ENCODE measurements at places on chromosomes 3 and 15.
A peak's percentile ranks its signal among the peaks of the same experiment; 100 is the strongest.

DNA sequence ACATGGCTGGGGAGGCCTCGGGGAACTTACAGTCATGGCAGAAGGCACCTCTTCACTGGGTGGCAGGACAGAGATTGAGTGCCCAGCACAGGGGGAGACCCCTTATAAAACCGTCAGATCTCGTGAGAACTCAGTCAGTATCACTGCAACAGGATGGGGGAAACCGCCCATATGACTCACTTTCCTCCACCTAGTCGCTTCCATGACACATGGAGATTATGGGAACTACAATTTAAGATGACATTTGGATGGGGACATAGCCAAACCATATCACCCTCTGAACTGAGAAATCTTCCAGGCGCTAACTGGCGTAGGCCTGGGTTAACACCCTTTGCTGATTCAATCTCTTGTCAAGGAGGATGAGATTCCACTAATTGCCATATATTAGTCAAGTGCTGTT is 392.3 kb downstream of the FEZF2 start:
- no peak for DNase-seq

GRCh38 chr15:62209821-62210220 is 44.7 kb upstream of the C2CD4B start:
- no peak for DNase-seq

DNA sequence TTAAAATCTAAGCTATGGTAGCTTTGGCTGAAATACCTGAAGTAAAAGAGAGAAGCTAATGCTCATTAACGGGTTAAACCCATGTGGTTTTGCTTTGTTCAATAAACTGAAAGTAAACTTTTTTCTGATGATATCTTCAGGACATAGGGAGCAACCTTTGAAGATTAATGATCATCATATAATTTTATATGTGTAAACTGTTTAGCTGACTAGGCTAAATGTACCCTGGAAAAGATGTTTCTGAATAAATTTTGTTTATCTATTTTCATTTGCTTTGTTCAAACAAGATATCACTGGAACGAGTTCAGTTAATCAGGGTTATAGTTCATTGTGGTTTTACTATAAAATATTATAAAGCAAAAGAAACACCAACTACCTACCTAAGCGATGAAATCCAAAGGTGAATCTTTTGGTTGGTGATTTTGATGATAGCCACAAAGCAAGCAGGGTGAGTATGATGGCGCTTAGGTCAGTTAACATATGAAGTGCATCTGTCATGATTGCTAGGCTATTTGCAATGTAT is 11.7 kb downstream of the SLC30A4 start:
- DNase-seq = no peak

DNA sequence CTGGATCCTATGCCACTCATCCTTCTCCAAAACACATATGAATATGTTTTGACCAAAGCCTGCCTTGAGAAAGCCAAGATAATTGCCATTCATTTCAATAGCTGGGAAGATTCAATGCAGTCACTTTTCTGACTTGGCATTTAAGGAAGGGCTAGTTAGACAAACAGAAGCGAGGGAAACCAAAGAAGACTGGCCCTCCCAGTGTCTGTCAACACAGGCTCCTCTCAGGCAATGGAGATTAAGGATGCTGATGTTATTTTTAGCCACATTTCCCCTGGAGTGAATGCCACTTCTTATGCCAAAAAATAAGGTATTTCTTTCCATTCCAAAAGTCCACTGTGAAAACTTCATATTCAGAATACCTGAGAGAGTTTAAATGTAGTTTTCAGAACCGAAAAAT is 101.7 kb downstream of the P3H2 start:
- DNase-seq = no peak

GRCh38 chr3:115623044-115623868 is at the start of gene GAP43:
Gene GAP43 (plus strand): TSS chr3:115623510. CDS start chr3:115623690, 180 bp downstream.
- peak; percentile 22 for DNase-seq

DNA sequence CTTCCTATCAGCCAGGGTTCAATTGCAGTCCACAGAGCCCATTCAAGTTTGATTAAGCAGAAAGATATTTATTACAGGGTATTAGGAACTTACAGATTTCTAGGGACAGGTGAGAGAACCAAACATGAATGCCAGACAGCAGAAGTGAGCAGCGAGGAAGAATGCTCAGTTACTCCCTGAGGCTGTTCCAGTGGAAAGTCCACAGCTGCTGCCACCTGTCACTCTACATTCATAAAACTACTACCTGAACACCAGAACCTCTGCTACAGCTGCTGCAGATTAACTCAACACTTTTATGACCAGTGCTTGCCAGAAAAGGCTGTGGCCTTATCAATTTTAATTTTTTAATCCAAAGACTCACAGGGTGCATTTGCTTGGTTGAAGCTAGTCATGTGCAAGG is 325.4 kb upstream of the ONECUT1 start:
- no peak for DNase-seq

DNA sequence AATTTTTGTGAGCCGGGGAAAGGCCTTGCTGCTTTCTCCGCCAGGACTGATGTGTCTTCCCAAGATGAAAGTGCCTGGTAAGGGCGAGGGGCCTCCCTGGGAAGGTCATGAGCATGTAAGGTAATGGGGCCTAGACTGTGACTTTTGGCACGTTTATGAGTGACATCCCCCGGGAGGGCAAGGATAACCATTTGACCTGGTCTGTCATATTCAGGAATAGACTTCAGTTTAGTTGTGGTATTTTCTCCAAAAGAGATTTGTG is 631 bp upstream of the CNBP start:
- no peak for DNase-seq

- no peak for DNase-seq
These were observed 42.7 kb downstream of the HDGFL3 start for GRCh38 chr15:83164771-83165404.

GRCh38 chr3:18438586-18438985 is 13.4 kb upstream of the SATB1 start:
- DNase-seq = no peak

GRCh38 chr3:146195605-146196004 is 34.6 kb upstream of the PLOD2 start:
- no peak for DNase-seq

- DNase-seq = no peak
These were observed 4.0 kb upstream of the DENND6A start for GRCh38 chr3:57696801-57697321.

DNA sequence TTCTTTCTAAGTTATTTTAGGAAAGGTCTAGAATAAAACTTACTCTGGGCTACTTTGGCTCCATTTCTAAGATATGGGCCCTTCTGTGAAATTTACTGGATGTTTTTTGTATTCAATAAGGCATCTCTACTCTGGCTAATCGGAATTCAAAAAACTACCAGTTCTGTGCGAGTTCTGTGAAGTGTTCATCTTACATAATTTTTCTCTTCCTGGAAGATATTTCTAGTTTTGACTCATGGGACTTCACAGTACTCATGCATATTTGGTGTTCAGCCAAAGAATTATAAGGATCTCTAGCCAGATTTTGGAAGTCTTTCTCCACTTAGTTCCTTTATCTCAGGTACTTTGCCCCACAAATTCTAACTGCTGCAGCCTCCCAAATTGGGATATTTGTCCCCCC is 46.4 kb upstream of the MBNL1 start:
- no peak for DNase-seq

DNA sequence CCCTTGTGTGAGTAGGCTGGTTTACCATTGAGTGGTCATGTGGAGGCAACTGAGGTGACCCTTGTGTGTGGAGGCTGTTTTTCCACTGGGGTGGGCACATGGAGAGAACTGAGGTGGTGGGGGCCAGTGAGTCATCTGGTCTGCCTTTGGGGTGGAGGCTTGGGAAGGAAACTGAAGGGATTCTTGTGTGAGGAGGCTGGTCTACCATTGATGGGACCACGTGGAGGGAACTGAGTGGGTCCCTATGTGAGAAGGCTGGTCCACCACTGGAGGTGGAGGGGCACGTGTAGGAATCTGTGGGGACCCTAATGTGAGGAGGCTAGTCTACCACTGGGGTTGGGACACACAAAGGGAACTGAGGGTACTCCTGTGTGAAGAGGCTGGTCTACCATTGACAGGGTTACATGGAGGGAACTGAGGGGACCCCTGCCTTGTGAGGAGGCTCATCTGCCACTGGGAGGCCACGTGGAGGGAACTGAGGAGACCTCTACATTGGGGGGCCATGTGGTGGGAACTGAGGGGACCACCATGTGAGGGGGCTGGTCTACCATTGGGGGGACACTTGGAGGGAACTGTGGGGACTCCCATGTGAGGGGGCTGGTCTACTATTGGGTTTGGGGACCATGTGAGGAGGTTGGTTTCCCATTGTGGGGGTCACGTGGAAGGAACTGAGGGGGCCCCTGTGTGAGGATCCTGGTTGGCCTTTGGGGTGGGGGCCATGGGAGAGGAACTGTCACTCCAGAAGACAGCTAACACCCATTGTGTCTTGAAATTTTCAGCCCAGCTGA is 164.5 kb downstream of the WNT7A start:
- DNase-seq = no peak

GRCh38 chr3:43094381-43094780 is 11.5 kb downstream of the POMGNT2 start:
- no peak for DNase-seq

DNA sequence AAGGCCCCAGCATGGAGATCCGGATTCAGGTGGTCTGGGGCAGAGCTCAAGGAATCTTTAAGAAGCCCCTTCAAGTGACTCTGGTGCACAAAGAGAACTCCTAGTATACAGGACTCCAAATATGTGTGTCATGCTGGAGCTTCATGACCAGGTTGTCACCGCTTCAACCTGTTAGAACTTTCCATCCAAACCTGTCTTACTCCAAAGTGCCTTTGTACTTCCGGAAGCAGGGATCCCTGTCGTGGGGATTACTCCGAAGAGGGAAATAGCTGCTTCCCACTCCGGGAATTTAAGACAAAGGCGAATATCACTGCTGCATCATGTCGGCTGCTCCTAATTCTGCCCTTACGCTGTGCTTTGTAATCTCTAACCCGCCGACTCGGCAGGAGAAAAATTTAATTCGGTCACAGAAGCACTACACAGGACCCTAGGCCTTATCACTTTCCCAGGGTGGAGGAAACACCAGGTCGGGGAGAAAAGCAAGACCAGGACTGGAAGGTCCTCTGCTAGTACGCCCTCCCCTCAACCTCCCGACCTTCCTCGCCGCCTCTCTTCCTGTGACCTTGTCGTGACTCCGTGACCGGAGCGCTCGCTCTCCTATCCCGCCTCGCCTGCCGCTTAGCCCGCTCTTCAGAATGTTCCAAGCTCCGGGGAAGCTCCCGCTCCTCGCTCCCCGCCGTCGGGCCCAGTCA is 730 bp downstream of the HIGD1A start:
- no peak for DNase-seq

- no peak for DNase-seq
These were observed 22.5 kb downstream of the GABRA5 start for GRCh38 chr15:26889298-26889898.
